ENCODE measurements at places on chromosomes 6 and 20.

DNA sequence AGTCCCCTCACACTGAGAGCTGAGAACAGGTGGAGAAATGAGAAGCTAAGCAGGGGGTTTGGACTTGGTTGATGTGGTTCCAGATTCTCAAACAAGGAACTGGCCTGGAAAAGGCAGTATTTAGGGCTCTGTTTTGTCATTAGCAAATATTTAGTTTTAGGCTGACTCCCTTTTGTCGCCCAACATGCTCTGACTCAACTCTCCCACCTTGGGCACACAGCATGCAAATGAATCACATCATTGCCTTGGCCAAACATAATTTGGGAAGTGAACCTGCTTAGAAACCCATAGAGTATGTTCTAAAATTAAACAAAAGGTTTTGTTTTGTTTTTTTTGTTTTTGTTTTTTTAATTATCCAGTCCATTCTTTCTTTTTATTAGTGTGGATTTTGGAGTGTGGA lies 9.5 kb upstream of the UQCC2 start:
- DNase-seq, result no peak

GRCh38 chr6:152605342-152605741 lies 31.8 kb downstream of the SYNE1 start:
- DNase-seq, result no peak

DNA sequence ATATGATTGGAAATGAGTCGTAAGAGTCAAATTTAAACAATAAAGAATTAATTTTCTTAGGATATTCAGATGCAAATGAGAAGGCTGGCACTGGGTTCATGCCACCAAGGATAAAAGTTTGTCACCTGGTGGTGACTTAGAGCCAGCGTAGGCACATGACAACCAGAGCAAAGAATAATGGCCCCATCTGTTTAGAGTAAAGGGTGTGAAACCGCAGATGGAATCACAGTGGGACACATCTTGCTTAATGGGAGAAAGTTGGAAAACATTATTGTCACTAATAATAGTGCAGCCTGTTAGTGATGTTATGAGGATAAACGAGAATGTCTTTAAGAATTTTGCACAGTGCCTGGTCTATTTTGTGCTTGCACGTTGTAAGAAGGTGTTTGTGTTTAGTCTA lies 727.8 kb downstream of the QKI start:
- no peak for DNase-seq

DNA sequence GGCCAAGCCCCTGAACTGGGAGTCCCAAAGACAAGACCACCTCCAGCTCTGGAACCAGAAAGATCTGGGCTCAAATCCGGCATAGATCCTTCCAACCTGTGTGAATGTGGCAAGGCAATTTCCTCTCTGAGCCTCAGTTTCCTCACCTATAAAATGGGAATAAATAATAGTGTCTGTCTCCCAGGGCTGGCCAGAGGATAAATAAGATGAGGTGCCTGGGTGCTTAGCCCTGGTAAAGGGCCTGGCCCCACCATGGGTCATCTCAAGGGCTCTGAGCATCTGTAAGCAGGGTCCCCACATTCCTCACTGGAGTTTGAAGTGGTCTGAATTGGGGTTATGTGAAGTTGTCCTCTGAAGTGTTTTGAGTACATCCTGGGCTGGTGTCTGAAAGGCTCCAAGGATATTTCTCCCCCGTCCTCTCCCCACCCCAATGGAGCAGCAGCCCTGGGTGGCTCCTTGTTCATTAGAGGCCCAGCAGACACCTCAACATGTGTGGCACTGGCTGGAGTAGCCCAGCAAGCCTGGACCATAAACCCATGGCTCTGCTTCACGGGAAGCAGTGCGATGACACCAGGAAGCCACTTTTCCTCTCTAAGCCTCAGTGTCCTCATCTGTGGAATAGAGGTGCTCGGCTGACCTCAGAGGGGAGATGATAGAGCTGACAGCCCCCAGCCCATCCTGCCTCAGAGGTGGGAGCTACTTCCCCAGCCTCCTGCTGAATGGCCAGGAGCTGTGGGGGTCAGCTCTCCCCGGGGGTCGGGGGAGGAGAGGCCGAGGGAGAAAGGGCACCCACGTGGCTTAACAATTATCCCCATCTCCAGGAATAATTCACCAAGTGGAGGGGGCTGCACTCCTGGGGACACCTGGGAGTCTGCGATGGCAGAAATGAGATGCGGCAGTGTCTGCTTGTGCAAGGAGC lies 48.0 kb downstream of the HNF4A start:
- no peak for DNase-seq

GRCh38 chr20:25309395-25310267 lies 61.7 kb downstream of the PYGB start:
- no peak for DNase-seq

GRCh38 chr20:10468340-10468845 lies 33.3 kb downstream of the SLX4IP start:
- DNase-seq, result no peak

DNA sequence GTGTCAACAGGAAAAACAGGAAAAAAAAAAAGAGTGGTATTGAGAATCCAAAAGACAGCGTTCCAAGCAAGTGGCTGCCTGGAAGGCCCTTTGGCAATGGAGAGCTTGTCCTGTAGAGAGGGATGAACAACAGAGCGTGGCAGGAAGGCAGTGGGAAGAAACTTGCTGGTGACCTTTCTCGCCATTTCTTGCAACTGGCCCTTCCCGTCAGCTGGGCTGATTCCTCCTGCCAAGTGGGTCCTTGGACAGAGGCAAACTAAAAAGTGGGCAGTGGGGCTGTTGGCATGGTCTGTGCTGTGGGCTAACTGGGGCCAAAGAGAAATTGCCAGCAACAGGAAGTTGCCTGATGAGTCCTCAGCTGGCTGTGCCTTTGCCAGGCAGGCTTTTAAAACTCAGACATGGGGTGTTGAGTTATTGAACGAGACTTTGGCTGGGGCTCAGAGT lies 43.9 kb upstream of the CLDN20 start:
- no peak for DNase-seq

- DNase-seq, result no peak
These were observed 59.0 kb downstream of the EYA2 start for GRCh38 chr20:46953596-46953995.

DNA sequence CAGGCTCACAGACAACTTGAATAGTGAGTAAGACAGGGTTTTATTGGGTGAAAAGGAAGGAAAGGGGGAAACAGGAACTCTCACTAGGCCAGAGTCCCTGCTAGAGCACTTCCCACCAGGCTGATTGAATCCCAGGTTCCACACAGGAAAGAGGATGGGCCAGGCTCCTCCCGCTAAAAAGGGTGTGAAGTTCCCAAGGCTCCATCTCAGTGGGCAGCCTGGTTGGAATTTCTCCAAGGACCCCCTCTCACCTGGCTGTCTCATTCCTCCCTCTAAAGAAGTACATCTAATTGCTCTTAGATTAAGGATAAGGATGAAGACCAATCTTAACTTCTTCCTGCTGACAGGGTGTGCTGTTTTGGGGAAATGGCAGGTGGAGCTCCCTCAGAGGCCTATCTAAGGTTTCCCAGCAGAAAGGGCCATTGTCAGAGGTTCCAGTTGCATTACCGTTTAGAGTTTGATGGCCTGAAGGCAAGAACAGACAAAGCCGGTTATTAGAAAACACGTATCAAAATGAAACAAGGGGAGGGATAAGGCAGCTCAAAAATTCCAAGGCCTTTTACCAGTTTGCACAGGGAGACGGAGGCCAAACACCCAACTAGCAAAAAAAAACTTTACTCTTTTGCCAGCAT lies 21.5 kb downstream of the COL19A1 start:
- no peak for DNase-seq

- no peak for DNase-seq
These were observed 25.4 kb downstream of the DIDO1 start for GRCh38 chr20:62900692-62901584.

DNA sequence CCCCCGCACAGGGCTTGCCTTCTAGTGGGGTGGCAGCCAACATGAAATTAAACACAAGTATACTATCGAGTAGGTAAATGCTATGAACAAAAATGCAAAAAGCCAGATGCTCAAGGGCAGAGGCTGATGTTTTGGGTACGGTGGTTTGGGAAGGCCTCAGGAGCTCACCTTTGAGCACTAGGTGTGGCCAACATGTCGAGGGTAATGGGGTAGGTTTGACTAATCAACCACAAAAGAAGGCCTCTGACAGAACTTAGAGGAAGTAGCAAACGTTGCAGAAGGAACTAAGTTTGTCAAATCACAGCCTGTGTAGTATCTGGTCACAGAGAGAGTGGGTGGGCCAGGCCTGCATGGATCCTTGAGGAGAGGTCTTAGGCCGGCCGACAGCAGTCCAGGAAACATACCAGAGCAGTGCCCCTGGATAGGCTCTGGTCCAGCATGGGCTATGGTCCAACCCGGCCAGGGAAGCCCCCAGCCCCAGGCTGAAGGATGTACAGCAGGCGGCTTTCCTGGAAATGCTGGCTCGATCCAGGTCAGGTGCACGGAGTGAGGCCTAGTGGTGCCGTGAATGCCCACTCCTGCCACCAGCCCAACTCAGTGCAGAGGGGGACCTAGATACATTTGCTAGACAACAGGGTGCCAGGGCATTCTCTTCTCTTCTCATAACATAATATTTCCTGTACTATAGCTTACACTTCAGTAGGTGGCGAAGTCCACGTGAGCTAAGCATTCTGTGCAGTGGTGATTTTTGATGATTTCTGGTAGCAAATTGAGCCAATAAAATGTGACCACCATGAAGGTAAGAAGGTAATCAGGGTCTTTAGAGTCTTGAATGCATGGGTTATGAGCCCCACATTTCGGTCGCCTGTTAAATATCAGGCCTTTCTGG lies 56.3 kb upstream of the CD93 start:
- no peak for DNase-seq

DNA sequence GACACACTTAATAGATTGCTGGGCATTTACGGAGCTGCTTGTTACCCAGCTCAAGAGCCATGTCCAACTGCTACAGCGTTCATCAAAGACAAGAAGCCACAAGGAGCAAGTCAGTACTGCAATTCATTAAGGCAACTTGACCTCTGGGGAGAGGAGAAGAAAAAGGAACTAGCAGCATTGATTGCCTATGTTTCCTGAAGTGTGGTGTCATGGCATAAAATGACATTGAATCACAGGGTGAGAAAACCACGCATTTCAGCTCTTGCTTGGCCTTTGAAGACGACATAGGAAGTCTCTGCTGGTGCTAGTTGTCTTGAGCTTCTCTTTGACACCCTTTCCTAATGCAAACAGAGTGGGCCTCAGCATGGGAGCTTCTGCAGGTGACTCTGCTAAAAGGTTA lies 139.1 kb downstream of the CDH26 start:
- DNase-seq, result no peak

DNA sequence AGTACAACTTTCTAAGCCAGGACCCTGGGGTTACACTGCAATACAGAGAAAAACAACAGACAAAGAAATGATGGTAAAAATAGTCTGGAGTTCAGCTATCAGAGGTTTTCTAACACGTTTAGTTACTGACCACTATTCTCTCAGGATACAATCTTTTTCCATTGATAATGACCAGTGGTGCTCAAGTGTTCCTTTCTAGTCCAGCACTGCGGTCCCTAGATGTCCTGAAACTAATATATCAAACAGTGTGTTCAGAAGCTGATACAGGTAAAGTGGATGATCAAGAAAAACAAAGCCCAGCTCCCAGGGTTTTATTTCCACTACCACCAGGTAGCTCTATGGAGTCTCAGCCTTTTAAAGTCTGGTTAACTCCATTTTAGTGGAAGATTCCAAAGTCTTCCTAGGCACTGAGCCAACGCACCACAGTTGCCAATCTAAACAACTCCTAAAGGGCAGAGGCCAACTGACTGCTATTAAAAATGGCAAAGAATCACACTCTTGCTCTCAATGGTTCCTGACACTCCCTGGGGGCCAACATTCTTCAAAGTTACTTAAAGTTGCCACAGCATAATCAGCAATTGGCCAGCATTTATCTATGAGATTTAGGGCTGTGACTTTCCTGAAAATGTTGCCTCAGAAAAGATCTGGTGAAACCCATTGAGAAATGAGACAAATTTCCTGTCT lies 38.2 kb downstream of the DZANK1 start:
- DNase-seq, result no peak

- no peak for DNase-seq
These were observed 509.9 kb upstream of the POU3F2 start for GRCh38 chr6:98324446-98324845.

- no peak for DNase-seq
These were observed 73.1 kb downstream of the PTCHD4 start for GRCh38 chr6:48037946-48038345.

DNA sequence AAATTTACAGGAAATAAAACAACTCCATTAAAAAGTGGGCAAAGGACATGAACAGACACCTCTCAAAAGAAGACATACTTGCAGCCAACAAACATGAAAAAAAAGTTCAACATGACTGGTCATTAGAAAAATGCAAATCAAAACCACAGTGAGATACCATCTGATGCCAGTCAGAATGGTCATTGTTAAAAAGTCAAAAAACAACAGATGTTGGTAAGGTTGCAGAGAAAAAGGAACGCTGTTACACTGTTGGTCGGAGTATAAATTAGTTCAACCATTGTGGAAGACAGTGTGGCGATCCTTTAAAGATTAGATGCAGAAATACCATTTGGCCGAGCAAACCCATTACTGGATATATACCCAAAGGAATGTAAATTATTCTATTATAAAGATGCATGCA lies 858.0 kb upstream of the FLRT3 start:
- no peak for DNase-seq

- DNase-seq, result no peak
These were observed 17.1 kb downstream of the RIPOR3 start for GRCh38 chr20:50674138-50674825.

- no peak for DNase-seq
These were observed 87.8 kb downstream of the CTNNBL1 start for GRCh38 chr20:37781626-37782025.

DNA sequence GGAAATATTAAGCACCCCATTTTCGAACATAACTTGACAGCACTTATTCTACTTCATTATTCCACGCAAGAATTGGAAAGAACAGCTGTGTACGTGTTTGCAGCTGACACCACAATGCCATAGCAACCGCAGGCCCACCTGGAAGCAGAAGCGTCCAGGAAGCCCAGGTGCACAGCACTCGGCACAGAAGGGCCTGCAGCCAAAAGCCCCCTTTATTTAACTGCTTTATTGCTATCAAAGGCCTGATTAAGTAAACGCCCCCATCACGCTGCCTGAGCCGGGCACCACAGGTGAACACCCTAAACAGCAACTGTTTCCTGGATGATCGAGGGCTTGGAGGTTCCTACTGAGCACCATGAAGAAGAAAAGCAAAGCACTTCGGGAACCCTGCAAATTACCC lies 6.3 kb downstream of the TAF4 start:
- DNase-seq, result no peak

GRCh38 chr6:169722362-169723199 lies 1.7 kb downstream of the PHF10 start:
- no peak for DNase-seq

DNA sequence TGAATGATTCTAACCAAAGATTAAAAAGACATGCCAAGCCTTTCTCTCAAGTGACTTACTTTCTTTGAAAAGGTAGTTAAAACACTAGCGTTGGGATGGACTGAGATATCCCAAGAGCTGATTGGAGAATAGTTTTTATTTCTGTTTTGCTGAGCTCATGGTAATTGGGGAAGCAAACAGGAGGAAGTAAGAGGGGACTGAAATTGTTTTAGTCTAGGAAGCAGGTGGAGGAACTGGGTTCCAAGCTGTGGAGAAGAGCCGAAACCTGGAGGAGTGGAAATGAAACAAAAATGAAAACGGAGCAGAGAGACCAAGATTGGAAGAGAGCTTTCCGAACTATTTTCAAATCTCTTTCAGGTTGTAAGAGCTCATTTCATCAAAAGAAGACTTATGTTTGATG lies 59.9 kb upstream of the TENT5A start:
- no peak for DNase-seq

All from NCI-H187 treated with DMSO at 0.1 percent for 48 hours (cell line).